ENCODE measurements at places on chromosomes 13 and 19.

- no peak for DNase-seq
Observed at GRCh38 chr19:33758541-33759013, 38.1 kb upstream of the KCTD15 start.

GRCh38 chr13:99908140-99908803 lies 63.3 kb downstream of the ZIC5 start:
- DNase-seq: no peak

GRCh38 chr13:22143671-22144070 lies 472.8 kb downstream of the FGF9 start:
- DNase-seq: no peak

GRCh38 chr13:38265132-38265497 lies 84.5 kb upstream of the UFM1 start:
- no peak for DNase-seq
